ENCODE measurements at places on chromosomes 11 and 22.
A peak's percentile ranks its signal among the peaks of the same experiment; 100 is the strongest.

DNA sequence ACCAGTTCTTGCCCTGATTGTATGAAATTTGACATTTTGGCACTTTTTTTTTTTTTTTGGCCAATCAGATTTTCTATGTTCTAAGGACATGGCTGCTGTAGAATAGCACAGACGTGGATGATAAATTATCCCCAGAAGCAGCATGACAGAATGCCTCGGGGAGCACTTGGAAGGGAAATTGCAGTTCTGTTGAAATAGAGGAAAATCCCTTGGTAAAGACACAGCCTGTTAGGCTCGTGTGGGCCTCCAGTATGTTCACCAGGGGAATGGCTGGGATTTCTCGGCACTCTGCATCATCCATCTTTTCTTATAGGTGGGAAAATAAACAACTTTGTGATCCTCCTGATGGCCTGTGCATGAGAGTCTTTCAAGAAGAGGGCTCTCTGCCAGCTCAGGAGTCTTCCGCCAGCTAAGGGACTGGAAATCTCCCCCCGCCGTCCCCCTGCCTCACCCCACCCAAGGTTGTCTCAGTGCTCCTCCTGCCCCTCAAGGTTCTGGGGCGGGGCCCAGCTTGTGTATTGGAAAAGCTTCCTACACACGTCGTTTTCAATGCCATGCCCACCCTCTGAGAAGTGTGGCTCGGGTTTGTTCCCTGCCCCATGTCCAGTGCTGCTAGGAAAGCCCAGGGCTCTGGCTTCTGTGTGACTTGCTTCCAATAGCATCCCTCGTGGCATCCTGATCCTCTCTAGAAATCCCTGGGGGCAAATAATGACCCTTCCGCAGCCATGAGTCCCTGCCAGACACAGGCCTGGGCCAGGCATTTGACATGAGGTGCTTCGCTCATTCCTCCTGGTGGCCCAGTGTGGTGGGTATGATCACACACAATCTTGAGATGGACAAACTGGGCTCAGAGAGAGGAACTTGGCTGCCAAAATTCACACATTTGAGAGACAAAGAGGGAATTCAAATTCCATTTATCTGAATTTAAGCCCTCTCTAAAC is 70.6 kb upstream of the ATXN10 start:
- DNase-seq: peak; percentile 40

GRCh38 chr11:100789500-100789899 is 102.4 kb downstream of the ARHGAP42 start:
- peak; percentile 20 for DNase-seq

DNA sequence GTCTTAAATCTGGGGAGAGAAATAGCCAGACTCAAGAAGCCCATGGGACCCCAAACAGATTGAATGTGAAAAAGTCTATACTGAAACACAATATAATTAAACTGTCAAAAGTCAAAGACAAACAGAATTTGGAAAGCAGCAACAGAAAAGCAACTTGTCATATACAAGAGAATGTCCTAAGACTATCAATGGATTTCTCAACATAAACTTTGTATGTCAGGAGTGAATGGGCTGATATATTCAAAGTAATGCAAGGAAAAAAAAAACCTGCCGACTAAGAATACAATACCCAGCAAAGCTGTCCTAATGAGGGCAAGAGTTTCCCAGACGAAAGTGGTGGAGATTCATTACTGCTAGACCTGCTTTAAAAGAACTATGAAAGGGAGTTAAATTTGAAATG is 73.2 kb downstream of the TBC1D22A start:
- no peak for DNase-seq

DNA sequence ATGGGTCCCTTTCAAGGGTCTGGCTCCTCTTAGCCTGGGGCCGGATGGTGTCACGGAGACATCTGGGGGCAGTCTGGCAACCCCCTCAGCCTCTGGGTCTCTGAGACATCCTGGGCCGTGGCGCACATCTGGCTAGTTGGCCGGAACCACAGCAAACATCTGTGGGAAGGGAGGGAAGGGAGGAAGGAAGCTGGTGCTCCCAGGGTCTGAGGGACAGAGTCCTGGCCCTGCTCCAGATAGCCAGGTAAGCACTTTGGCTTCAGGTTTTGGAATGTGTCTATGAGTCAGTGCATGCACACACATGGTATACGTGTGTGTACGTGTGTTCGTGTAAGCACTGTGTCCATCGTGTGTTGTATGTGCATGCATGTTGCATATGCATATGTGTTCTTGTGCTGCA is 225.1 kb downstream of the MN1 start:
- DNase-seq: no peak

- no peak for DNase-seq
Observed at GRCh38 chr11:86147004-86147403, 78.1 kb upstream of the PICALM start.

DNA sequence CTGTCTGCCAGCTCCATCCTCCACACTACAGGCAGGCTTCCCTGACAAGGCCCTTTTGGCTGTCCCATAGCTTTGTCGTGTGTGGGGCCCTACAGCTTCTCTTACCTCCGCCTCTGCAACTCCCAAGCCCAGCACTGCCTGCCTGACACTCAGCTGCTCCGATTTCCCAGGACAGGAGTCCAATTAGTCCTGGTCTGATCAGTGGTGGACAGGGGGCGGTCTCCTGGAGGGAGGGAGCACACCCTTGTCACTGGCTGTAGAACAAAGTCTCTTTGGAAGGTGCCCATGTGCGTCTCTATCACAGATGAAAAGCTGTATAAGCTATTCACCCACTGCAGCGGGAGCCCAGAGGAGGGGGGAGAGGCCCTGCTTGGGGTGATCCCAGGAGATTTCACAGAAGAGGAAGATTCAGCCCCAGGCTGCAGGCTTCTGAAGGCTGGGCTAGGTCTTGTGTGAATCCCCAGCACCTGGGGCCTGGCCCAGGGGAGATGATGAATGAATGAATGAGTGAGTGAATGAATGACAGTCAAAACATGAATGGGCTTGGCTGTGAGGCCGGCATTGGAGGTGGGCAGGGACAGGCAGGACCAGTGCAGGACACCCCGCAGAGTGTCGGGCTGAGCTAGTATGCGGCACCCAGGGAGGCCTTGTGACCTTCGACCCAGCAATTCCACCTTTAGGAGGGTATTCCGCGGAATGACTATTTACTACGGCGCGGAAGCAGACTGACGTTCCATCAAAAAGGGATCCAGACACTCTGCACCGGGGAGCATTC is 142.4 kb downstream of the CACNA1I start:
- DNase-seq: no peak

- DNase-seq: peak; percentile 11
Observed at GRCh38 chr11:9057007-9057406, 34.4 kb downstream of the SCUBE2 start.

DNA sequence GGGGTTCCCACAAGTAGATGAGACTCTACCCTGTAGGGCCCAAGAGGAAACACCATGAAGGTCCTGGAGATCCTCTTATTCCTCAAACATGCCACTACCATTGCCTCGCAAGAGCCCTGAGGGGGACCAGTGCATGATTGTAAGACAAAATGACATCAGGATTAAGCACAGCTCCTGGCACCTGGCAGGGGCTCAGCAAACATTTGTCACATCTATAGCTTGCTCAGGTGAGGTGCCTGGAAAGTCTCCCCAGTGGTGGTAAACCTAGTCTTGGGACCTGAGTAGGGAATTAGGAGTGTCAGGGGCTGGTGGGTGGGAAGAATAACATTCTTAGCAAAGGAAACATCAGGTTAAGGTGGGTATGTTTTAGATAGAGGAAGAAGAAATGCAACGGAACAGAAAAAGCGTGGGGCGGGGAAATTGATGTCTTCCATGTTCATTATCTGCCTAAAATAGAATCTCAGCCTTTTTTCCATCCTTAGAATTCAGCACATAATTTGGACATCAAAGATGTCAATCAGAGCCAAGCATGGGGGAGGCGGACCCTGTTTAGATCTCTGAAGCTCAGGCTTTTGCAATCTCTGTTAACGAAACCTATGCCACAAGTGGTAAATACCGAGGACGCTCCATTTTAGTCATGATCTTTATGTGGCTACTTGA is 924 bp downstream of the YPEL1 start:
- DNase-seq: no peak

DNA sequence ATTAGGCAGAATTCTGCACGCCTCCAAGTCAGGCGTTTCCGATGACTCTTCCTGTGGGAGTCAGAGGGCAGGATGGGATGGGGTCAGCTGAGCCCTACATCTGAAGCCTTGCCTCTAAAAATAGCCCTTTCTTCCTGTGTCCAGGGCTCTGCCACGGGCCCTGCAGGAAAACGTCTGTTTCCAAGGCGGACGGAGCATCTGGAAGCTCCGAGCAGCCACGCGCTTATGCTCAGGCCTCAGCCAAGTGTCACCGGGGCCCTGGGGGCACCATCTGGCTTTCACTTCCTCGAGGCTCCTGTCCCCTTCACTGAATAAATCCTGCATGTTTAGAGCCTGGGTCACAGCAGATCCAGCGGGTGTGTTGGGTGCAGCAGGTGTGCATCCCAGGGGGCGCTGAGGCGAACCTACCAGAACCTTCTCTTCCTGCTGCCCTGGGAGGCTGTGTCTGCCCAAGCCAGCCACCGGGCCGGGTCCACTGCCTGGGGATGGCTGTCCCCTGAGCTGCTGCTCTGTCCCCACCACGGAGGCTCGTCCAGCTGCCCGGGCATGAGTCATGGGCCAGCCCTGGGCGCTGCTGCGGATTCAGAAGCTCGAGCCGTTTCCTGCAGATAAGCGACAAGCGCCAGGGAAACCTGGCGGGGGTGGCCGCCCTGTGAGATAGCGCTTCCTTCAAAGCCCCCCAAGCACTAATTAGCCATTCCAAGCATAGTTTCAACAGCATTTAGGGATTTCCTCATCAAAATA is 32.0 kb upstream of the LINC01488 start:
- no peak for DNase-seq

GRCh38 chr22:32331918-32332725 is 25.5 kb upstream of the RFPL3 start:
- DNase-seq: no peak

DNA sequence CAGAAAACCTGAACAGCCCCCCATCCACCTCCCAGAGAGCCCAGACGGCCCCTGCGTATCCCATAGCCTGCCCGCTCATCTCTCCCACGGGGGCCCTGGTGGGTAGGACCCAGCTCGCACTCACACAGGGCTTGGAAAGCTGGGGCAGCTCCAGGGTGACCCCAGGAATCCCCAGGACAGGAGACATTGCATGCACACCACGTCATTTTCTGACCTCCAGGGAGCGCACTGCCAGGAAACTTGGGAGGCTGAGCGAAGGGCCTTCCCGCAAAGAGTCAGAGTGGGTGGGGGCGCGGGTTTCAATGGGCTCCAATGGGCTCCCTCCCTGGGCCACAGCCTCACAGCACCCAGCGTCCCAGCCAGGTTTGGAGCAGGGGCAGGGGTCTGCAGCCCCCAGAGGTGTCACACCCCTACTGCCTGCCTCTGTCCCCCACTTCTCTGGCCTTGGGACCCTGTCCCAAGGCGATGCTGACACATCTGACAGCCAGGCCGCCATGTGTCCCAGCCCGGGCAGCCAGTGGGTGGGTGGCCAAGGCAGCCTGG is 8.2 kb upstream of the SYT8 start:
- DNase-seq: peak; percentile 35

GRCh38 chr11:102416976-102417375 is 35.6 kb downstream of the TMEM123 start:
- DNase-seq: no peak

- DNase-seq: no peak
Observed at GRCh38 chr11:44367452-44367851, 57.5 kb upstream of the ALX4 start.

DNA sequence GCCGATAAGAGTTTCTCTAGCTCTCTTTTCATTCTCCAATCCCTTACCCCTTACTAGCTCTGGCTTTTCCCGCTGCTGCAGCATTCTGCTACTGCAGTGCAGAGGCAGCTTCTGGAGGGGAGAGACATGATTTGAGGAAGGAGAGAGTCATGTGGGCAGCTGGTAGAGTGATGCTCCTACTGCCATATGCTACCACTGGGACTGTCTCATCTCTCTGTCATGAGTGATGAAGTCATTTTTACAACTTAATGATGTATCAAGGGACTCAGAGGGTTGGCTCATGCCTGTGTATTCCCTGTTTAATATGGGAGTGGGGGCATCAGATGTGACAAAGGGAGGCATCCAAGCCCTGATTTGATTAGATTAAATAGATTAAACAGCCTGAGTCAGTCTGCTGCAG is 11.3 kb downstream of the SLC17A6 start:
- no peak for DNase-seq

DNA sequence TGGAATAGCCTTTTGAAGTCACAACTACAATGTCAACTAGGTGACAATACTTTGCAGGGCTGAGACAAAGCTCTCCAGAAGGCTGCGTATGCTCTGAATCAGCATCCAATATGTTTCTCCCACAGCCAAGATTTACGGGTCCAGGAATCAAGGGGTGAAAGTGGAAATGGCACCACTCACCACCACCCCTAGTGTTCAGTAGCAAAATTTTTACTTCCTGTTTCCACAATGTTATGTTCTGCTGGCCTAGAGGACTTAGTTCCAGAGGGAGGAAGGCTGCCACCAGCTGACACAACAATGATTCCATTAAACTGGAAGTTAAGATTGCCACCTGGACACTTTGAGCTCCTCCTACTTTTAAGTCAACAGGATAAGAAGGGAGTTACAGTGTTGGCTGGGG is 68.5 kb upstream of the MPEG1 start:
- DNase-seq: no peak

GRCh38 chr11:61698173-61698948 is 18.2 kb downstream of the DAGLA start:
- DNase-seq: no peak

- peak; percentile 81 for DNase-seq
Observed at GRCh38 chr11:46295312-46296058, 18.0 kb downstream of the CREB3L1 start.
